Fibroblast of lung (primary cell): ENCODE measurements at places on chromosomes 13 and 19.
A peak's percentile ranks its signal among the peaks of the same experiment; 100 is the strongest.

DNA sequence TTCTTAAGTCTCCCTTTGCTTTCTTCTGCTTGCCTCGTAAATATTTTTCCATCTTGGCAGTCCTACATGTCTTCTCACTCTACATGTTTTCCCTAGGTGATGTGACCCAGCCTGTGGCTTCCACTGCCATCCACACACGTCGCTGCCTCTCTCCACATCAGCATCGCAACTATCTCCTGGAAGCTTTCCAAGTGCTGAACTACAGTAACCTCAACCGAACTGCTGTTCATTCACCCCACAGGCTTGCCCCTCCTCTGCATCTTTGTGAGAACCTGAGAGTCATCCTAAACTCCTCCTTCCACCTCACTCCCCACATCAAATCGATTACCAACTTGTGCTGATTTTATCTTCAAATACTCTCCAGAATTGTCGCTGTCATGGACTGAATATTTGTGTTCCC lies 41.2 kb upstream of the USPL1 start:
- DNase-seq = peak; percentile 68

DNA sequence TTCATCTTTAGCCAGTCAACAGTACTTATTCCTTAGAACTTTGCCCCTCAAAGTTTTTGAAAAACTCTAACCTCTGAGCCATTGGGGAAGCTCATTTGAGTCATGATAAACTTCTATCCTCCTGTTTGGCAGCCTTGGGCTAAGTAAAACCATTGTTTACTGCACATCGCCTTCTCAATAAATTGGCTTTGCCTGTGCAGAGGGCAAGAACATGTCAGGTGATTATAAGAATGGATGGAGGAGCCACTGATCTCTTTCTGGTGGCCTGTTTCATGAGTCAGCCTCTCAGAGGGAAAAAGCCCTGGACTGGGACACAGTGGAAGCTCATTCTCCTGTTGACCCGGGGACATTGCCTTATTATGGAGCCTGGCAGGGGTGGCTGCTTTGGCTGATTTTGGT lies 19.4 kb upstream of the PSG4 start:
- DNase-seq = no peak

DNA sequence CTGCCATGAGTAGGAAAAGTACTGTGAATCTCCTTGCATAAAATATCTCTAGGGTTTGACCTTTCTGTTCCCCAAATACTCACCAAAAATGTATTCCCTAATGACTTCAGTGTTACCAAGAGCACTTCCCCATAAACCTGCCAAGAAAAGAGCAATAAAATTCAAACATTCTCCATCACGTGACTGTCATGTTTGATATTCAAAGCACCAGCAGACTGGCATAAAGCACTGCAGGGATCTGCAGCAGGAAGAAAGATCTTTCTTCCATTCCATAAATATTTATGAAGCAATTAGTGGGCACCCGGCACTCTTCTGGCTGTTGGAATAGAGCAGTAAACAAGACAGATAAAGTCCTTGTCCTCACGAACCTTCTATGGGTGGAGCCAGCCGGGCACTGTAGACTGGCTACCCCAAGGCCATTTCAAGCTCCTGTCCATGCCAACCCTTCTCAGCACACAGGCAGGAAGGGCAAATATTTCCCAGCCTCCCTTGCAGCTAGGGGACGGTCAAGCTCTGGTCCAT lies 20.3 kb downstream of the PLA2G4C start:
- DNase-seq = no peak

DNA sequence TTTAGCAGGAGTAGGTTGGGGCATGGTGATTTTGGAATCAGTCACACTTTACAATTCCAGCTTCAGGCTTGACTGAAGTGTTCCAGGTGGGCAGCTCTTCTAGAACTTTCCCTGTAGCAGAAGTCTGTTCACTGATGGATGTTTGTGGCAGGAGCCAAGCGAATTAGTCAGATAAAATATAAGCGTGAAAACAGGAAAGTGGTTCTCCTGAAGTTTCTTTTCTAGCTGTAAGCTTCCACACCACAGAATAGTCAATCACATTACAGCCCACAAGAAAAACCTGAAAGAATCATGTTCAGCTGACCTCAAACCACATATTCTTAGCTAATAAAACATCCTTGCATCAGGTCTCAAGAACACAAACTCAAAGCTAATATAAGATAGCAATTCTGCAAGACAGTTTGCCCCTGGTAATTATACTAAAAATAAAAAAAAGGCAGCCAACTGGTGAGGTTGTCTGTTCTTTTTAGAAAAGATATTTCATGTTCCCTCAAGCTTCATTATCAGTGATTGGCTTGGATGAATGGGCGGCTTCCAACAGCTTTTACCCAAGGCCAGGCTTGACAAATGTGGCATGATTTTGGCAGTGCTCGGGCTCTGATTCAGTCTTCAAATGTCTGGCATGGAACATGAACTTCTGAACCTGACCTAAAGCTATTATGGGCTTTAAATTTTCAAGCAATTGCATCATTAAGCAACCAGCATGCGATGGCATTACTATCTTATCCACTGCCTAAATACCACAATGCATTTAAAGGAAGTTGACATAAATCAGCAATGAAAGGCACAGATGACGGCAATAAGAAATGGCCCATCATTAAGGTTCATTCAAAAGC lies 136.8 kb downstream of the DCLK1 start:
- DNase-seq = peak; percentile 97

DNA sequence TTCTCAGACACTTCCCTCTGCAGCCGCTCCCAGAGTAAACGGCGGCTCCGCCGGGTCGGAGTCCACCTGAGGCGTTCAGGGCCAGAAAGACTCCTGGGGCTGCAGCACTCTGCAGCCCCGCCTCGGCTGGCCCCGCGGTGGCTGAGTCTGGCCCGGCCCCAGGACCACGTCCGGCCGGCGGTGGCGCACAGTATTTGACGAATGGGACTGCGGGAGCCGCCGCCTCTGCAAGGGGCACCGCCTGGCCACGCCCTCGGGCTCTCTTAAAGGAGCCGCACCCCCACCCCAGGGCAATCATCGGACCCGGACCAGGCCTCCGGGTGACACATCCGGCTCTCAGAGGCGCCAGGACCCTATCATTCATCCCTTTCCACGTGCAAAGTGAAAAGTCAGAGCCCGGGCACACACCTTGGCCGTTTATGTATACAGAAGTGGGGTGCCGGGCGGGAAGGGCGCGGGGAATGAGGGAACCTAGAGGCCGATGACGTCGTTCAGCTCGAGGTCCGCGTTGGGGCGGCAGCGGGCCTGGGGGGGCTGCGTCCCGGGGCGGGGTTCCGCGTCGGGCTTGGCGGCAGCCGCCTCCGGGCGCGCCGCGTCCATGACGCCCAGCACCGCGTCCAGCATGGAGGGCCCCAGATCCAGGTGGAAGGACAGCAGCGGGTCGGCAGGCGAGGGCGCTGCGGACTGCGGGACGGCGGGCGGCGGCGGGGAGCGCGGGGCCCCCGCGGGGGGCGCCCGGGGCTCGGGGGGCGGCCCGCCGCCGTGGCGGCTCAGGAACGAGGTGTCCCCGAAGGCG lies 1.2 kb upstream of the LENG9 start:
- peak; percentile 87 for DNase-seq

GRCh38 chr19:42102877-42103276 lies 26.9 kb downstream of the ZNF574 start:
- no peak for DNase-seq

GRCh38 chr13:35804901-35805300 lies 326.3 kb downstream of the DCLK1 start:
- no peak for DNase-seq

- DNase-seq = peak; percentile 59
Observed at GRCh38 chr13:65656740-65657329, 1573.3 kb downstream of the PCDH9 start.

GRCh38 chr19:29781386-29782259 lies 30.2 kb upstream of the CCNE1 start:
- DNase-seq = no peak

DNA sequence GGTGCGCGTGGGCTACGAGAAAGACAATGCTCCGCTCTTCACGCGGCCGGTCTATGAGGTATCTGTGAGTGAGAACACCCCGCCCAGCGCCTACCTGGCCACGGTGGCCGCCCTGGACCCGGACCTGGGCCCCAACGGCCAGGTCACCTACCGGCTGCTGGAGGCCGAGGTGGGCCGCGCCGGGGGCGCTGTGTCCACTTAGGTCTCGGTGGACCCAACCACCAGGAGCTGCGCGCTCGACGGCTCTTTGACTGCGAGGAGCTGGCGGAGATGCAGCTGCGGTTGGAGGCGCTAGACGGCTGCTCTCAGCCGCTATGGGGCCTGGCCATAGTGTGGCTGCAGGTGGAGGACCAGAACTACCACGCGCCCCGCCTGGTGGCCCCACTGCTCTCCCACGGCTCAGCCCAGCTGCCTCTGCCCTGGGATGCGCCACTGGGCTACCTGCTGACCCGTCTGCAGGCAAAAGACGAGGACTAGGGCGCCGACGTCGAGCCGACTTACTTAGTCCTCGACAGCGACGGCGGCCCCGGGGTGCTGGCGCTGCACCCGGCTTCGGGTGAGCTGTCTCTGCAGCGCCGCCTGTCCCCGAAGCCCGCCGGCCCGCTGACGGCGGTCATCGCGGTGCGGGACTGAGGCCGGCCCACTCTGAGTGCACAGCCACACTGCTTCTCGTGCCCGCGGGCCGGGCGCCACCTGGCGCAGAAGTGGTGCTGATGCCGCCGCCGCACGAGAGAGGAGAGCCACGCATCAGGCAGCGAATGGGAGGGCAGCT lies 173.0 kb downstream of the OLFM4 start:
- DNase-seq = no peak
